ENCODE measurements at places on chromosomes 16 and 17.

DNA sequence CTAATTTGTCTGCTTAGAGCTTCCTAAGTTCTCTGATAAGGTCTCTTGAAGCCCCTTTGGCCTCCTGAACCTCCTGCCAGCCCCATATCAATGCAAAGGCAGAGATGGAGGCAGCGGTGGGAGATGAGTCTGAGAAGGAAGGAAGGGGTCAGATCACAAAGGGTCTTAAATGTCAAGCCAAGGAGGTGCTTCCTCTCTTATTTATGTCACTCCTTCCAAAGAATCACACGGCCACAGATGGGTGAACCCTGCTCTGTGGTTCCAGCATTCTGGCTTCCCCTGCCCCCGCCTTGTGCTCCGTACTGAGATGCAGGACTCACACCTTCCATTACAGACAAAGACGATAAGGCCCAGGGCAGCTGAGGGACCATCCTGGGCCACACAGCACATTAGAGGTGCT is 96.3 kb downstream of the GSG1L start:
- no peak for DNase-seq

DNA sequence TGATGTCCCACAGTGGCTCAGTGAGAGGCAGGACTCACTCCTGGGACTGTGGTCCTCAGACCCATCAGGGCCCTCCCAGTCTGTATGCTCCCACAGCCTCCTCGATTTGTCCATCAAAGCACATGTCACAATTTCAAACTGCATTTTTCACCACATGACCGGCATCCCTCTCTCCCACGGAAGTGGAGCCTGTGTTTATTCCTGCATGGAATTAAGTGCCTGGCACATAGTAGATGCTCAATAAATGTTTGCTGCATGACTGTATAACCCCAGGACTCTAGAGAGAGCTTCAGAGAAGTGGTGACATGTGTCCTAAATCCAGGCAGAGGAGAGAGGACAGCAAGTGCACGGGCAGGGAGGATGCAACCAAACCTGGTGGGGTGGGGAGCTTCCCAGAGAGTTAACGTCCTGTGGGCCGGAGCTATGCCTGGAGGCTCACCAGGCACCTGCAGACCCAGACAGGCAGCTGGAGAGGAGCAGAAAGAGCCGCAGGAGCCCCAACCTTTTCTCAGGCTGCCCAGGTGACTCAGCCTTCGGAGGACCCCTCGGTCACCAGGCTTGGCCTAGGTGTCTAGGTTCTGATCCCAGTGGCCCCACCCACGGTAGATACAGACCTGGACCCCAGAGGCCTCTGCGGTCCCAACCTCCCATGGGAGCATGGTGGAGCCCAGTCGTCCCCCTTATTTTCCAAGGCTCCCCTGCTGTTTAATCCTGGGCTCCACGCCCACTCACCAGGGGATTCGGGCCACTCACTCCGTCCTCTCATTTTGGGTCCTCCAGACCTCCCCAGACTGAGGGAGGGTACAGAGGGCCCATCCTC is 5.8 kb downstream of the CDH5 start:
- no peak for DNase-seq

GRCh38 chr17:13283606-13284005 is 265.8 kb upstream of the ELAC2 start:
- DNase-seq = no peak

- no peak for DNase-seq
Observed at GRCh38 chr16:84477661-84478060, 26.8 kb downstream of the MEAK7 start.

DNA sequence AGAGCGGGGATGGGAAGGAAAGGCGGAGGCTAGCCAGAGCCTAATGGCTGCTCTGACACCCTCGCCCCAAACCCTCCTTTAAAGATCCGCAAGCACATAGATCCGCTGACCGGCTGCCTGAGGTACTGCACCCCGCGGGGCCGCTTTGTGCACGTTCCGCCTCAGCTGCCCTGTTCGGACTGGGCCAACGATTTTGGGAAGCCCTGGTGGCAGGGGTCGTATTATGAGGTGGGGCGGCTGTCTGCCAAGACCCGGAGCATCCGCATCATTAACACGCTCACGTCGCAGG is 663 bp downstream of the CYB5D1 start:
- DNase-seq = peak; percentile 62

GRCh38 chr16:50674831-50675230 is 6.3 kb downstream of the SNX20 start:
- no peak for DNase-seq

- DNase-seq = no peak
Observed at GRCh38 chr17:73957564-73957963, 245.9 kb upstream of the RPL38 start.

DNA sequence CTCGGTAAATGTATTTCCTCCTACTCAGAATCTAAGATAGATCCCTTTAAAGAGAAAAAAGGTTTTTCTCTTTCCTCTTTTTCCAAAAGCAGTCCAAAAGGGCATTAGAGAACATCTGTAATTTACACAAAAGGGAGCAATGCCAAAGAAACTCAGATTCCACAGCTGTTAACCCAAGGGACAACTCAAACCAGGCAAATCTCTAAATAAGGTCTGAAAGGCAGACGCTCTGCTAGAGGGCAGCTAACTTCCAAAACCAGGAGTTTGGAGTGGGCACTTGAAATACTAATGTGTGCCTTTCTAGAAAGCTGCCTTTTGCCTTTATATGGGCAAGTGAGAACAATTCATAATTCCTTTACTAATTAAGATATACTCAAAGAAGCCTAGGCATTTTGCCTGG is 435.7 kb downstream of the ZFHX3 start:
- no peak for DNase-seq

DNA sequence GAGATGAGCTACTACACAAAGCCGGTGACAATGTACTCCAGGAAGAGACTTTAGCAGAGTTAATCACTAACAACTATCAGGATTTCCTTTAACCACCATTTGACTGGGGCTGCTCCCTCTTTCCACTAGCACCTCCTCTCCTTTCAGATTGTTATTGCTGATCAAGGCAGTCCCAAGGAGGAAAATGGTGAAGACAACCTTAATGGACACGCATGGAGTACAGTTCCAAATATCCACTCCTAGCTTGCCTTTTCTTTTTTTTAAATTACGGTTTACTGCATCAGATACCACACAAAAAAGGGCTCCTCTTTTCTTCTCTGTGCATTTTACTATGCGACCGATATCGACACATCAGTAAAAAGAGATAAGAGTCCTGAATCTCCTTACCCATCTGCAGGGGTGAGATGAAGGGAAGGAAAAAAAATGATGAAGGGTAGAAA is 30.9 kb downstream of the FAM222B start:
- DNase-seq = no peak

DNA sequence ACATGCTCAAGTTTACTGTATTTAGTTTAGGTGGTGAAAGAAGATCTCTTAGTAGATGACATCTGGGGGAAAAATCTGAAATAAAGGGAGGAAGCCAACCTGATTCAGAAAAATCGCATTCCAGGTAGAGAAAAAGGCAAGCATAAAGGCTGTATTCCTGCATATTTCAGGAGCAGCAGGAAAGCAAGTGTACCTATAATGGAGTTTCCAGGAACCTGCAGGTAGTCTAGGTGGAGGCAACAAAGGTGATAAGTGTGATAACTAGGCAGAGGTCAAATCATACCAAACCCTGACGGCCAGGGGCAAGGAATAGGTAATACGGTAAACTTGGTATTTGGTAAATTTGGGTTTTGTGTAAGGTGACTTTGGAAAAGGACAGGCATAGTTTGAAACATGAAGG is 132.8 kb upstream of the GOT2 start:
- DNase-seq = no peak

DNA sequence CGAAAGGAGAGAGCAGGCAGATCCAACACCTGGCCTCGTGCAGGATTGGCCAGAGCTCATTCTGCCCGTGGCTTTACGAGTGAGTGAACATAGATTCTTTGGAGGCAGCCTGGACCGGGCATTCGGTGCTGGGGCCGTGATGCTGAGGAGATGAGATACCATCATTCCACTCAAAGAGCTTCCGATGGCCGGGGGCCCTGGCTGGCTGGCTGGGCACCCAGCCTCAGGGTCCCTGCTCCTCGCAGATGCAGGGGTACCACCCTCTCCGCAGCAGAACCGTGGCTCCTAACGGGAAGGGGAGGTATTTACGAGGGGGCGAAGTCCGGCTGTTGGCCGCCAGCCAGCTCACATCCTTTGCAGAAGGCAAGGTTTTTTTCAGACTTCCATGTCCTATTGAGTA is 66.1 kb upstream of the FOXF1 start:
- DNase-seq = no peak

DNA sequence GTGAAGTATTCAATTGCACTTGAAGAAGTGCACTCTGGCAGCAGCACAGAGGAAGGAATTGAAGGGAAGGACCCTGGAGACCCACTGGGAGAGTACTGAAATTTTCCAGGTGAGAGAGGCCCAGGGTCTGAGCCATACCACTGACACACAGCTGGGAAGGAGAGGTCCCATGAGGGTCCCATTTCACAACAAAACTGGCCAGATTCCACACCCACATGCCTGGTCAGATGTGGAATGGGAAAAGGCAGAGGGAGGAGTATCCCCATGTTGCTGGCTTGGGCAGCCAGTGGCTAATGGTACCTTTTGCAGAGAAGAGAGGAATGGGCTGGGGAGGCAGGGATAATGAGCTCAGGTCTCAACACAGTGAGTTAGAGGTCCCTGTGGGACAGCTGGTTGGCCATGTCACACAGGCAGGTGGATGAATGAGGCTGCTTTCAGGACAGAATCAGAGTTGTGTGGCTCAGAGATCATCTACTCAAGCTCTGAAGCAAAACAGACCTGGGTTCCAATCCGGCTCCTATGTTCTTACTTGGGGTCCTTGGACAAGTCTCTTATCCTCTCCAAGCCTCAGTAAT is 26.2 kb upstream of the NGFR start:
- no peak for DNase-seq

DNA sequence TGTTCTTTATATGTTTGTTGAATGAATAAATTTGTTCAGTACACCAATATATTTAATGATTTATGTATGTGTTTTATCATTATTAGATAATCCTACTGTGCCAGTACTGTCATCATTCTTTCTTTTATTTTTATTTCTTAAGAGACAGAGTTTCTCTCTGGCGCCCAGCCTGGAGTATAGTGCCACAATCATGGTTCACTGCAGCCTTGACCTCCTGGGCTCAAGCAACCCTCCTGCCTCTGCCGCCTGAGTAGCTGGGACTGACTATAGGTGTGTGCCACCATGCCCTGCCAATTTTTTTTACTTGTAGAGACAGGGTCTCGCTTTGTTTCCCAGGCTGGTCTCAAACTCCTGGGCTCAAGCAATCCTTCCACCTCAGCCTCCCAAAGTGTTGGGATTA is 41.8 kb downstream of the PAFAH1B1 start:
- no peak for DNase-seq

DNA sequence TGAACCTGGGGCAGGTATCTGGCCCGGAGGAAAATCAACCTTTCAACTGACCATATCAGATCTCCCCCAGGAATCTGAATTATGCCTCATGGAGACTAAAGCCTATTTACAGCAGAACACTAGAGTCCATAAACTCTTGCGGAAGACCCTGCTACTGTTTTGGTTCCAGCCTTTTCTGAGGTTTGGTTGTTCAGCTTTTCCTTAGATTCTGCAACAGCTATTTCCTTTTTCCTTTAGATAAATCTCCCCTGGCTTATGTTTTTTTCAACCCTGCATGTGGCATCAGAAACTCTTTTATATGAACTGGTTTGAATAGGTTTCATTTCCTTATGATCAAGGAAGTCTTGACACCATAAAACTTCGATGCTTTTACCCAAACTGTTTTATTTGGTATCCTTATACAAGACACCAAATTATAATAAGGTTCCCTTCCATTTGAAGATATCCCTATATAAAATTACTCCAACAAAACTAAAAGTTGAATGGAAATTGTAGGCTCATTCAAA is 13.1 kb downstream of the SPOP start:
- DNase-seq = no peak

DNA sequence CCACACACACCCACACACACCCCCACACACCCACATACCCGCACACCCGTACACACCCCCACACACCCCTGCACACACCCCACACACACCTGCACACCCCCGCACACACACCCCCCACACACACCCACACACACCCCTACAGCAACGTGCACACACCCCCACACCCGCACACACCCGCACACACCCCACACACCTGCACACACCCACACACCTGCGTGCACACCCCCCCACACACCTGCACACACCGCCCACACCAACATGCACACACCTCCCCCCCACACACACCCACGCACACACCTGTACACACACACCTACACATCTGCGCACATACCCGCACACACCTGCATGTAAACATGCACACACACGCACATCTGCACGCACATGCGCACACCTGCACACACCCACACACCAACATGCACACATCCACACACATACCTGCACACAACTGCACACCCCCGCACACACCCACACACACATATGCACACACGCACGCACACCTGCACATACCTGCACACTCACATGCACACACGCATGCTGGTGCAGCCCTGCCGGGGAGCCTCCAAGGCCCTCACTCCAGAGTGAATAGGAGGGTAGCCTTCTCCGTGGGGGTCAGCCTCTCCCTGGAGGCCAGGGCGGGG is 7.5 kb downstream of the ASPSCR1 start:
- no peak for DNase-seq

DNA sequence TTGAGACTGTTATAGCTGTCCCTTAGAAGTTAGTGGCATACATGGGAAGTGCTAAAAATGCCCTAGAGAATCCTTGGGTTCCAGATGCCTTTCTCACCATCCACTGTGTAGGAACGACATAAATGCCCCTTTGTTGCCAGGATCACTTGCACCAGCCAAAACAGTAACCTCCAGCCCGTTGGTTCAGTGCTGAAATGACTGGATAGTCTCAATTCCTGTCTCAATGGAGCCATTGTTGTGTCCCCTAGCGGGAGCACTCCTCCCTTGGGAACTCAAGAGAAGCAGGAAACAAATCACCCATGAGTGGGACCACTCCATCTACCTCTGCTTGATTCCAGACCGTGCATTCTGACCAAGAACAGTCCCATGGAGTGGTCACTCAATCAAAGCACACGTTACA is 23.1 kb downstream of the MPHOSPH6 start:
- DNase-seq = no peak

- DNase-seq = no peak
Observed at GRCh38 chr17:62194401-62194800, 129.3 kb upstream of the MED13 start.
